Psoas muscle (tissue), 8 donors: ENCODE measurements at places on chromosomes 6 and 20. TPM values are rescaled to one million over a fixed set of nuclear protein-coding genes. Genes with fewer than 3 reads are reported as not detected.

Gene PBOV1
- not detected for total RNA-seq

Gene TFAP2A
- 0.15 TPM for total RNA-seq

Gene SAMD5
- 0.30 TPM for total RNA-seq

Gene IL17F
- not detected for total RNA-seq

- no peak overlapping the region for H3K4me3 ChIP-seq
- H3K27ac ChIP-seq = no peak overlapping the region
- no peak for DNase-seq
- H3K4me1 ChIP-seq = no peaks in the 10 kb centered on the region
These were observed 22.4 kb upstream of the TASP1 start for GRCh38 chr20:13661070-13661685.

GRCh38 chr6:87682310-87682709, 19.7 kb downstream of the AKIRIN2 start:
- no peak overlapping the region for H3K4me3 ChIP-seq
- peaks cover 50% of the 10 kb centered on the region for H3K4me1 ChIP-seq
- no peaks in the 10 kb centered on the region for H3K27me3 ChIP-seq
- no peak for DNase-seq
- H3K36me3 ChIP-seq = peaks cover 5% of the 10 kb centered on the region
- H3K27ac ChIP-seq = peak overlapping the region; percentile 67

DNA sequence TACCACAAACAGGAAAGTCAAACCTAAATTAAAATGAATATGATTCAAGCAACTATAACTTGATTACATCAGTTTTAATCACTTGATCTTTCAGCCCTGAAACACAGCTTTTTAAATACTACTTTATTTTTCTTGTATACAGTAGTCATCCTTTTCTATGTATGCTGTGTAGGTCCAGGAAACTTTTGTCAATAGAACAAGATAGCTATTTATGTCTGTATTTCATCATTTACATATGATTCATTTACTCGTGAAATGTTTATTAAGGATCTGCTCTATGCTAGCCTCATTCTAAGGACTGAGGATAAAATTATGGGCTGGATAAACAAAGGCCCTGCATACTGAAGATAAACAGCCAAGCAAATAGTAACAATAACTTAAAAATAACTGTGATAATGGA, 930.2 kb downstream of the TFAP2A start:
- no peaks in the 10 kb centered on the region for H3K27me3 ChIP-seq
- no peak overlapping the region for H3K4me3 ChIP-seq
- no peak overlapping the region for H3K27ac ChIP-seq
- no peaks in the 10 kb centered on the region for H3K36me3 ChIP-seq

DNA sequence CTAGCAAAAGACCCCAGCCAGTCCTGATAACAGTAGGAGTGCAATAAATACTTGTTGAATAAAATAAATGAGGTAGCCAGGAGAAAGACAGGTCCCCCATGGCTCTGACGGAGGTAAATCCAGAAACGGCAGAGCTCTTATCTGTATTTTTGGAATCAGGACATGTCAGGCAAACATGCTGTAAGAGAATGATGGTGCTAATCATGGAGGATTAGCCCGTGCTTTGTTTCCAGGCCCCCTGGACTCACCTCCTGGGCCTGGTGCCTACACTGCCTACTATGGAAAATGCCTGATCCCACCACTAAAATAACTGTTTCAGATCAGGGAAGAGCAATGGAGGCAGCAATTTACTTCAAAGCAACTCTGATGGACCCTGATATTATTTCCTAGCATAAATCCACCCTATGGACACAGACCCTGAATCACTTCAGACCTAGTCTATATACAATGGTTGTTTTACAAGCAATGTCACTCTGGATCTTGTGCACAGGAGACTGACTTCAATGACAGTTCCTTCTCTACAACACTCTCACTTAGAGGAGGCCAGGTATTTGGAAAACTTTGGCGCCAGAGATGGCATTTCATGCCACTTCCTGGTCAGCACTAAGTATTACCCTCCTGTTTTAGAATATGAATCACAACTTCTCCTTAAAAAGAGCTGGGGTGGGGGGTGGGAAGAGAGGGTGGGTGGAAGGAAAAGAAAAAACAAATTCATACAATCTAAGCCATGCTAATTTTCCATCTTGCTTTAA, 6.4 kb downstream of the MRPL14 start:
- H3K4me1 ChIP-seq = peaks cover 93% of the 10 kb centered on the region
- peak overlapping the region; percentile 98 for H3K4me3 ChIP-seq
- peak overlapping the region; percentile 99 for H3K27ac ChIP-seq
- H3K27me3 ChIP-seq = no peaks in the 10 kb centered on the region

GRCh38 chr20:2313316-2313715, 17.5 kb downstream of the TGM3 start:
- no peaks in the 10 kb centered on the region for H3K36me3 ChIP-seq
- no peaks in the 10 kb centered on the region for H3K4me1 ChIP-seq
- H3K27me3 ChIP-seq = no peaks in the 10 kb centered on the region

GRCh38 chr6:125232466-125232865, 69.3 kb downstream of the HDDC2 start:
- DNase-seq = no peak
- no peaks in the 10 kb centered on the region for H3K36me3 ChIP-seq
- peak overlapping the region; percentile 69 for H3K27ac ChIP-seq

GRCh38 chr6:157867155-157867559, 44.1 kb downstream of the SNX9 start:
- no peaks in the 10 kb centered on the region for H3K36me3 ChIP-seq
- H3K4me3 ChIP-seq = no peak overlapping the region
- no peak overlapping the region for H3K27ac ChIP-seq
- peaks cover 28% of the 10 kb centered on the region for H3K4me1 ChIP-seq

- DNase-seq = peak; percentile 54
- no peaks in the 10 kb centered on the region for H3K36me3 ChIP-seq
- no peak overlapping the region for H3K4me3 ChIP-seq
- H3K27me3 ChIP-seq = no peaks in the 10 kb centered on the region
- H3K4me1 ChIP-seq = no peaks in the 10 kb centered on the region
- H3K27ac ChIP-seq = no peak overlapping the region
These were observed 60.2 kb upstream of the RALY start for GRCh38 chr20:33933469-33933909.

GRCh38 chr6:167836721-167837120, 10.0 kb downstream of the AFDN start:
- no peak overlapping the region for H3K27ac ChIP-seq
- DNase-seq = no peak
- no peak overlapping the region for H3K4me3 ChIP-seq
- H3K4me1 ChIP-seq = peaks cover 11% of the 10 kb centered on the region
